ENCODE measurements at places on chromosomes 1 and 21. TPM values are rescaled to one million over a fixed set of nuclear protein-coding genes. Genes with fewer than 3 reads are reported as not detected.

DNA sequence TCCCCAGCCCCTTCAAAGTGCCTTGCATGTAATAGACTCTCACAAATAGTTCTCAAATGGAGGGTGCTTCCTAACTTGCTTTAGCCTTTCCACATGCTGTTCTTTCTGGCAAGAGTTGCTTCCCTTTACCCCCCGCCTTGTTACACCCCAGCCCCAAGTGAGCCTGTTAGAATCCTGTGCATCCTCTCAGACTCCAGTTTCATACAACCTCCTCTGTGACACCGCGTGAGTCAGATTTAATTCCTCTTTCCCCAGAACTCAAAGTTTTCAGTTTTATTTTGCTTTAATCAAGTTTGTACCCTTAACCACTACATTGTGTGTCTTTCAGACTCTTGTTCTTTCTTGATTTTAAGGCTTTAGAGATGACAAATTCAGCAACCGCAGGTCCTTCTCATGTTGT is 234.5 kb upstream of the HOOK1 start:
- no peak for DNase-seq

DNA sequence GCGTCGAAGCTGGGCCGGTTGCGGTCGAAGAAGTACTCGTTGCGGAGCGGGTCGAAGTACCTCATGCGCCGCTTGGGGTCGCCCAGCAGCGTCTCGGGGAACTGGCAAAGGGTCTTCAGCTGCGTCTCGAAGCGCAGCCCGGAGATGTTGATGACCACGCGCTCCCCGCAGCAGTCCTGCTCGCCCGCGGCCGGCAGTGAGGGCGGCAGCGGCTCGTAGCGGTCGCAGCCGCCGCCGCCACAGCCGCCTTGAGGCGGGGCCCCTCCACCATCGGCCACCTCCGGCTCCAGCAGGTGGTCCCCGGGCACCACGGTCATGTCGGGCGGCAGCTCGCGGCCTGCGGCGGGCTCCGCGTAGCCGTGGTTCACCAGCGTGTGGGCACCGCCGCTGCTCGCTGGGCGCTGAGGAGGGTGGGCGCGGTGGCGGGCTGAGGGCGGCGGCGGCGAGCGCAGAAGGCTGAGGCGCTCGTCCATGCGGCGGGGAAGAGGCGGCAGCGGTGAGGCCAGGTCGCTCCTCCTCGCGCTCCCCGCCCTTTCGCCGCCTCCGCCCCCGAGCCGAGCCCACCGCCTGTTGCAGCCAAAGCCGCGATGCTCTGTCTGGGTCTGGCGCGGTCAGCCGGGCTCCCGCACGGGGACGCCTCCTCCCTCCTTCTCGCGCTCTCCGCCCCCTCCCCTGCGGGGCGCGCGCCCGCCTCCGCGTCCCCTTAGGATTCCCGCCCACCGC is at the start of gene KCNA3:
KCNA3 (minus strand) TSS at position 604 of the 723 bp plus-strand sequence; CDS start at position 473, 131 bp downstream.
- DNase-seq: peak; percentile 44

DNA sequence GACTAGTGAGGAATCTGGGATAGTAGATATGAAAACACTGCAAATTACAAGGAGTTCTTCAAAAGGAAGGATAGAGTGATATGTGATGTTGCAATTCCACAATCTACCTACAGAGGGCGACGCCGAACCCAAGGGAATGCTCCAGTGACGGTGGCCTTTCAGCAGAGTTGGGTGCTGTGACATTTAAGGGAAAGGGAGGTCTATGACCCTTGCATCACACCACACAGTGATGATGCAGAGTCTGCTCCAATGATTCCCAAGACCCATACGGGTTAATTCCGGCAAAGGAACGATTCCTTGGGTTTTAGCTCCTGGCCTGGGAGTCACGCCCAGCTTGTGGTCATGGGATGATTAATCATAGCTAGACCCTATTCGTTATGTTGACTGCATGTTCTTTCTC is 123.0 kb upstream of the IGSF21 start:
- DNase-seq: no peak

DNA sequence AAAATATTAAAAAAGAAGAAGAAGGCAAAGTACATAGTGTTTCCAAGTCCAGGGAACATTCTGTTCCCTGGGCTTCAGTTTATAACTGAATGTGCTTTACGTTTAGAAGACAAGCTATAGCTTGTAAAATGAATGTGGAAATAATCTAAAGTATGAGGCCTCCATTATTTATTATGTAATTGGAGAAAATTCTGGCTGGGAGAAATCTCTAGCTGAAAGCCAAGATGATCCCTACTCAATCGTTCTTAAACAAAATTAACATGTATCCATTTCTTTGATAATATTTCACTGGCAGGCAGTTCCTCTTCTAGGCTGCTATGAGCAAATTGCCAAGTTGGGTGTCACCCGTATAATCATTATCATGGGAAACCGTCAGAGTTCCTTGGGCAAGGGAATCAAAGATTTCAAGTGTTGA is 52.2 kb upstream of the ETS2 start:
- no peak for DNase-seq

DNA sequence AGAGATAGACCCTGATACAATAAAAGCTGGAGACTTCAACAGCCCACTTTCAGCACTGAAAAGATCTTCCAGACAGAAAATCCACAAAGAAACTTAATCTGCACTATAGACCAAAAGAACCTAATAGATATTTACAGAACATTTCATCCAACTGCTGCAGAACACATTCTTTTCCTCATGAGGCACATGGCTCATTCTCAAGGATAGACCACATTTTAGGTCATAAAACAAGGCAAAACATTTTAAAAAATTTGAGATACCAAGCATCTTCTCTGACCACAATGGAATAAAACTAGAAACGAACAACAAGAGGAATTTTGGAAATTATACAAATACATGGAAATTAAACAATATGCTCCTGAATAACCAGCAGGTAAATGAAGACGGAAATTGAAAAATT is 15.0 kb upstream of the IL20 start:
- DNase-seq: no peak

- DNase-seq: no peak
Observed at GRCh38 chr1:73674945-73675561, 522.9 kb downstream of the LRRIQ3 start.

GRCh38 chr1:41900603-41901444 is 17.9 kb downstream of the HIVEP3 start:
- DNase-seq: no peak

Gene NBL1
- 2.2 TPM for total RNA-seq

Gene CENPL
- total RNA-seq: 1.1 TPM

Gene KCNT2
- 5.3 TPM for total RNA-seq

Gene PLEKHA6
- total RNA-seq: 27.3 TPM

Gene WNT9A
- 0.10 TPM for total RNA-seq

Measured in right lobe of liver (tissue), 6 donors.